Putamen (tissue), 1 donor: ENCODE measurements at places on chromosomes 5 and 9.

DNA sequence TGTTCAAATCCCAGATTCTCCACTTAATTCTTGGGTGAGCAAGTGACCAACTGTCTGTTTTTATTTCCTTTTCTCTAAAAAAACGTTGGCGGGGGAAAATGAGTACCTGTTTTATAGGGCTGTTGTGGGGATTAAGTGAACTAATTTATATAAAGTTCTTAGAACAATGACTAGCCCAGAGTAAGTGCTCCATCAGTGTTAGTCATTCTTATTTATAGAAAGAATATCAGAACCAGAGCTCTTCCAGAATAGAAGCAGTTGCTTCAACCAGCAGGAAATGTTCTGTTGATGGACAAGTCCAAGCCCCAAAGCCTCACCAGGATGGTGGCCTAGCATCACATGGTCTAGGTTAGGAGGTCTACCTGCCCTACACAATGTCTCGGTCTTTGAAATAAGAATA lies 379.2 kb downstream of the ACTL7B start:
- no peak for DNase-seq

- no peak for DNase-seq
Observed at GRCh38 chr5:93130624-93131490, 450.2 kb downstream of the NR2F1-AS1 start.

DNA sequence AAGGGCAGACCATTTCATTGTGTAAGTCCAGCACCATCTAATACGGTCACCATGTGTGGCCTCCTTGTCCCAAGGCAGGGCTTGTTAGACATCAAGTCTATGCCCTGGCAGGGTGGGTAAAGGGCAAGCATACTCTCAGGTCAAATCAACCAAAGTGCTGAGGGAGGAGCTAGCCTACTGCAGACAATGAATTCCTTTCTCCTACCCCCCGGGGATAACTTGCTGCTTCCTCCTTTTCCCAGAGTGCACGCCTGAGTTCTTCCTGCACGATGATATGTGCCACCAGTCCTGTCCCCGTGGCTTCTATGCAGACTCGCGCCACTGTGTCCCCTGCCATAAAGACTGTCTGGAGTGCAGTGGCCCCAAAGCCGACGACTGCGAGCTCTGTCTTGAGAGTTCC lies 71.4 kb downstream of the RFK start:
- DNase-seq, result no peak

GRCh38 chr5:57066924-57067596 lies 106.8 kb upstream of the GPBP1 start:
- DNase-seq, result no peak

GRCh38 chr9:109751253-109751652 lies 28.7 kb upstream of the PALM2AKAP2 start:
- peak; percentile 56 for DNase-seq

- DNase-seq, result no peak
Observed at GRCh38 chr5:112165399-112165798, 253.7 kb downstream of the EPB41L4A start.

DNA sequence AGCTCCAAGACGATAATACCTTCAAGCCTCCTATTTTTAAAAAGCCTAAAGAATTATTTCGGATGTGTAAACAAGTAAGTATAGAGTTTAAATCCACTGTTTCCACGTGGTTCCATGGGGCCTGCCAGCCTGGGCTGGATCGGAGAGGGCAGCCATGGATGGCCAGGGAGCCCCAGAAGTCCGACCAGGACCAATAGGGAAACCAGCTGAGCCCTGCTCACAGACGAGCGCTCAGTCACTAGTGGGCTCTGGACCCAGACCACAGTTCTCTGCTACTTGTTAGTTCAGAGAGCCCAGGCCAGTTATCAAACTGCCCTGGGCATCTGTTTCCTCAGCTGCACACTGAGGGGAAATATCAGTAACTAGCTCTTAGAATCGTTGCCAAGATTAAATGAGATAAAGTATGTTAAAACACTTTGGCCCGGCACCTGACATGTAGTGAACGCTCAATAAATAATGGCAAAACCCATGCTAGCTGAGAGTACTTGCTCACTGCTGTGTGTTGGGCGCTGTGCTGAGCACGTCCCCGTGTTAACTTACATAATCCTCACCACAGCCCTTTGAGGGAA lies 124.8 kb downstream of the RGS3 start:
- no peak for DNase-seq

DNA sequence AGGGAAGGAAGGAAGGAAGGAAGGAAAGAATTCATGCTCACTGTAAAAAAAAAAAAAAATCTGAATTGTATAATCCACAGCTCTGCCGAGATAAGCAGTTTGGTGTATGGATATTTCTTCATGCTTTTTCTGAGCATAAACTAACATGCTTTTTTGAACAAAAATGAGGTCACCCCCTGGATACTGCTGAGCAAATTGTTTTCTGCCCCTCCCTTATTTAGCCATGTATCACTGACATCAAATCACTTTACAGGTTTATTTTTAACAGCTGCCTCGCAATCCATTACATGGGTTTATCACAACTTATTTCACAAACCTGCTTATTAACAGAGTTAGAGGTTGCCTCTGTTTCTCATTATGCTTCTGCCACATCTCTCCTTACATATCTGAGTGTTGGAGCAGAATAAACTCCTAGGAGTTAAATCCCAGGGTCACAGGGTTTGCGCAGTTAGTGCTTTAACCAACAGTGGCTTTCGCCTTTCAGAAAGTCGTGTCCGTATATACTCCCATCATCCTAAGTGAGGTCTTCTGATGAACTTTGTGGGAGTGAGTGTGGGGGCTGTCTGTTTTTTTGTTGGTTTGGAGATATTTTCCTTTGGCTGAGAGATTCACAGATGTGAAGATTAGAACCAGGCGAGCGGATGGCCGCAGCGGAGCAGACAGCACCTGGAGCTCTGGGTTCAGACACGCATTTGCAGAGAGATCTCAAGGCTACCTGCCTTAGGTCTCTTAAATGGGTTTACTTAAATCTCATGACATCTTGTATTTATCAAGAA lies 57.7 kb downstream of the AK8 start:
- DNase-seq, result no peak

- no peak for DNase-seq
Observed at GRCh38 chr5:134769206-134769605, 10.6 kb downstream of the DDX46 start.

DNA sequence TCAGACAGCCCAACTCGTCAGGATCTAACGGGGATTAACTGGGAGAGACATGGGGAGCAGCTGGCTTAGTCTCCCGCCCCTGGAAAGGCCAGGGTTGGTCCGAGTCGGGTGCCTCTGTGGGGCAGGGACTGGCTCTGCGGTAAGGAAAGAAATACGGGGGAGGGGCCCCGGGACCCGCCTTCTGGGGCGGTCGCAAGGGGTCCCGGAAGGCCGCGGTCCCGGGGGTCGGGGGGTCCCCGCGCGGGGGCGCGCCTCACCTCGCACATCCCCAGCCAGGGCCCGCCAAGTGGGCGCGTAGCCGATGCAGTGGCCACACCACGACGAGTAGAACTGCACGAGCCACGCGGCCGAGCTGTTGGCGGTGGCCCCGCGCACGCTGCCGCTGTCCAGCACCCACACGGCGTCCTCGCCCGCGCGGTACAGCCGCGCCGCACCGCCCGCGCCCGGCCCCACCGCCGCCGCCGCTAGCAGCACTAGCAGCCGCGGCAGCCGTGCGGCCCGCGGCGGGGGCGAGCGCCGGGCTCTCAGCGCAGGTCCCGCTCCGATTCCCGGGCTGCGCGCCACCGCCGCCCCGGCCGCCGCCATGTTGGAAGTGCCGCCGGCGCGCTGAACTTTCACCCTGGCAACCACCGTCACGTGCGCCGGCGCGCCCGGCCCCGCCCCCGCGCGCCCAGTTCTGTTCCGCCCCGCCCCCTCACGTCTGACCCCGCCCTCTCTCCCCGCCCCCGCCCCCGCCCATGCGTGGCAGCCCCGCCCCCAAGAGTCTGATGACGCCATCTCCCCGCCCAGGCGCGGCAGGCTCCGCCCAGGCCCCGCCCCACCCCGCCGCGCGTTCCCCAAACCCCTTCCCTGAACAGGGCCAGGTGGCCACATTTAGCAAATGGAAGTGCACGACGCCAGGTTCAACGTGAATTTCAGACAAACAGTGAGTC lies at the start of gene QSOX2:
Gene QSOX2 (minus strand): TSS at position 594 of the 932 bp plus-strand sequence. CDS start 9 bp downstream, at position 585.
- DNase-seq, result peak; percentile 79

- DNase-seq, result no peak
Observed at GRCh38 chr5:10655161-10655971, 91.5 kb downstream of the ANKRD33B start.

DNA sequence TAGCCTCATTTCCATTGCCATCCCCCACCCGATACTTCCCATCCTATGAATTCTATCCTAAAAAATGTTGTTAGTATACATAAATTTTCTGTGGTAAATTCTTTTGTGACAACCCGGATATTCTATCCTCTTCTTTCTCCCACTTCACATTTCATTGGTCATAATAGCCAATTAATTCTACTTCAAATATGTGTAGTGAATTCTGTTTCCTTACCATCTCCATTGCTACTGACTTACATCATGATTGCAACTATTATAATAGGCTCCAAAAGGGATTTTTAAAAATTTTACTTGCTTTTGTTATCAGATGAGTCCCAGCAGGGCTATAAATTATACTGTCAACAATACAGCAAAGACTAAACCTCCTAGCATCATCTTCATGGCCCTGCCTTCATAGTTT lies 1326.8 kb downstream of the PTPRD start:
- no peak for DNase-seq

DNA sequence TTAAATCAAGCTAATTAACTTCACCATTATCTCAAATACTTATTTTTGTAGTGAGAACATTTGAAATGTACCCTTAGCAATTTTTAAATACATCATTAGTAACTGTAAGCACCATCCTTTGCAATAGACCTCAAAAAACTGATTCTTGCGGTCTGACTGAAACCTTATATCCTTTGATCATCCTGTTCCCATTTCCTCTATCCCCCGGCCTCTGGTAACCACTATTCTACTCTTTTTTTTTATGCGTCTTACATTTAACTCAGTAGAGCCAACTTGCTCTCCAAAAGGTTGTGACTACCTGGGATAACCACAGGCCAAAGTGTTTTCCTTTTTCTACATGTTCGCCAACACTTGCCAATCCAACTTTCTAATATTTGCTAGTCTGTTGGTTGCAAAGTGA lies 106.1 kb downstream of the IRX1 start:
- no peak for DNase-seq

- DNase-seq, result no peak
Observed at GRCh38 chr5:78819166-78819565, 165.9 kb downstream of the ARSB start.

DNA sequence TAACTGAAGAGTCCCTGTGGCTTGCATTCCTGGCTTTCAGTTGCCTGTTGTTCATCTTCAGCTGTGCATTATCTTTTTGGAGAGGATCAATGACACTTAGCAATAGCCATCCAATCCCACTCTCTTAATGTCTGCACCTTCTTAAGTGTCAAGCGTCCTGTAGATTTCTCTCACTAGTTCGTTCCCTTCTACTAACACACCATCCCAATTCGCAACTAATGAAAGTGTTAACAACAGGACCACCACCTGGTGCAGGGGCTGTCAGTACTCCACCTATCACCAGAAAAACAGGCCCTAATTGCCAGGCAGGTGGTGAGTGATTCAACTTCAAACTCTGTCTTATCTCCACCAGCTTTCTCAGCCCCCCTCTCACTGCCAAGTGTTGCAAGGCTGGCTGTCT lies 169.4 kb upstream of the EFNA5 start:
- DNase-seq, result no peak

- no peak for DNase-seq
Observed at GRCh38 chr9:116494815-116495634, 192.1 kb upstream of the TRIM32 start.

DNA sequence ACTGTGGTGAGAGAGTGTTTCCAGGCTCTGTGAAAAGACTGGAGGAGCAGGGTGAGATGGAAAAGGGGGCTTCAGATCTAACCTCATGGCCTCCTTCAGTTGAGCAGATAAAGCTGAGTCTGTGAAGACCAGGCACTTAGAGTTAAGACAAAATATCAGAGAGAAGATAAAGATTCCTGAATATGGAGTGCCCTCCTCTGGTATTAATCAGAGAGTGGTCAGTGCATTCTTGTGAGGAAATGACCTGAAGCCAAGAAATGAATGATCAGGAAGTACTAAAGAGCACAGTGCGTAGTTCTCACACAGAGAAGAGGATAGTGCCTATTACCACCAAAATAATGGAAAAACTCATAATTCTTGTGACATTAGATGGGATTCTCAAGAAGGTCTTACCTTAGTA lies 1417.0 kb upstream of the ACO1 start:
- peak; percentile 7 for DNase-seq

DNA sequence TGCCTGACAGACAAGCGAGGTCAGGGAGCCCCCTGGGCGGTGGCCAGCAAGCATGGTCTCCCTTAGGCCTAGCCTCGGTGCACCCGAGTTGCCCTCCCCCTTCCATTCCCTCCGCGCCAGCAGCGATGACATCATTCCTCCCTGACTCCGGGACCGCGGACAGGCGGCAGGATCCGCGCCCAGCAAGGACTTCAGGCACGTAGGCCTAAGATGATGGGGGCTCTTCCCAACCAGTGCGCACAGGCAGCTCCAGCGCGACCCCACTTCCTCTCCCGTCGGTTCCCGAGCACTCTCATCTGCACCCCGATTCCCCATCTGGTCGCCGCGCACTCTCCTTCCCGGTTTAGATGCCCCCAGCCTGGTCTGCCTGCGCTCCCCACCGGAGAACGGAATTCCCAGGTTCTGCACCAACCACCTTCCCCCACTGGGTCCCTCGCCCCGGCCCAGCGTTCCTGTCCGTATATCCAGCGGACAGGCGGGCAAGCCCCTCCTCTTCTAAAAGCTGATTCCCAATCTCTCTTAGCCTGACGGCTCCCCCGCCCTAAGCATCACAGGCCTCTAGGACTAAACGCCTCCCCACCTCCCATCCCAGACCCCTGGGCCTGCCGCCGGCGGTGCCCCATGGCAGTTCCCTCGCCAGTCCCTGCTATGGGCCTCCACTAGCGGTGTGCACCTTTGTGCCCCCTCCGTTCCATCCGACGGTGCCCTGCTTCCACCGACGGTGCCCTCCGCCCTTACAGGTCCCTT lies 931 bp downstream of the FAM219A start:
- DNase-seq, result peak; percentile 77

DNA sequence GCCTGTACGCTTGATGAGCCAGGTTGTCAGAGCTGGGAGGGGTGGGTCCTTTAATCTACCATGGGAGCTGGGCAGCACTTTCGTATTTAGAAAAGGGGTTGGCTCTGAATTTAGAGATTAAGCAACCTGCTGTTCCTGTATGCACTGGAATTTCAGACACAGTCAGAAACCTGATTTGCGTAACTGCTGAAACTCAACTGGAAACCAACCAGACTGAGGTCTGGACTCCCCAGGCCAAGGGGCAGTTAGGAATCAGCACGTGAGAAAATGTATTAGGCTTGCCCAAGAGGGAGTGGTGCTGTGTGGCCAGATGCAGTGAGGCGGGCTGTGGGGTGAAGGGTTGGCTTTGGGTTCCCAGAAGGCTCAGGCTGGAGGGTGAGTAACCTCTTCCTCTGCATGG lies 235.0 kb downstream of the GOLPH3 start:
- DNase-seq, result no peak

- DNase-seq, result no peak
Observed at GRCh38 chr9:105887679-105888078, 193.3 kb downstream of the TMEM38B start.
